Kidney (tissue), 22 donors: ENCODE measurements at places on chromosomes 3 and 15. TPM values are rescaled to one million over a fixed set of nuclear protein-coding genes. Genes with fewer than 3 reads are reported as not detected.

DNA sequence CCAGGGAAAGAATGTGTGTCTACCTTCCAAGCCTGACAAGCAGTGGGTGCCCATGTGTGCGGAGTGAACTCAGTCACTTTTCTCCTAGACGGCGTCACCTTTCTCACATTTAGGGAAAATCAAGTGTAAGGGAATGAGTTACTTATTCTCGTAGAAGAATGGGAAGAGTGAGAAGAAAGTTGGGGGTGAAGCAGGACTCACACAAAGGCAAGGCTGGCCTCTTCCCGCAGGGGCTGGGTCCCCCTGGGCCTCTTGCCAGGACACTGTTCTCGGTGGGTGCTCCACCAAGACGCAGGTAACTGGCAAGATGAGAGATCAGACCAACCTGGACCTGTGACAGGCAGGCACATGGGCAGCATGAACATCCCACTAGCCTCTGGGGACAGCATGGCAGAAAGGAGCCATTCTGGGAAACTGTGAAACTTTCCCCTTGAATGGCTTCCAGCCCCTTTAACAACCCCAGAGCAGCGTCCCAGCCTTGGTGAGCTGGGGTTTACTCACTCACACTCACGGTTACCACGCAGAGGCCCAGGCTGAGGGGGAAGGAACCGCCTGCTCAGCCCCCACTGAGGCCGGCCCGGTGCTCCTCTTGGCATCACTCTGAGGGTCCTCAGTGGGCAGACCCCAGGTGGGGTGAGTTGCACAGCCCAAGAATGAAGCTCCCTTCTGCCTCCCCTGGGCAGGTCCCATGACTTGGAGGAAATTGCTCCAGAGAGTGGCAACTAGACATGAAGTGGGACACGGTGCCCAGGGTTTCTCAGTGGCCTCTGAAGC lies 15.0 kb upstream of the SRP14 start:
- H3K36me3 ChIP-seq, result no peaks in the 10 kb centered on the region
- H3K27ac ChIP-seq, result no peak overlapping the region
- DNase-seq, result no peak
- H3K4me1 ChIP-seq, result peaks cover 14% of the 10 kb centered on the region

DNA sequence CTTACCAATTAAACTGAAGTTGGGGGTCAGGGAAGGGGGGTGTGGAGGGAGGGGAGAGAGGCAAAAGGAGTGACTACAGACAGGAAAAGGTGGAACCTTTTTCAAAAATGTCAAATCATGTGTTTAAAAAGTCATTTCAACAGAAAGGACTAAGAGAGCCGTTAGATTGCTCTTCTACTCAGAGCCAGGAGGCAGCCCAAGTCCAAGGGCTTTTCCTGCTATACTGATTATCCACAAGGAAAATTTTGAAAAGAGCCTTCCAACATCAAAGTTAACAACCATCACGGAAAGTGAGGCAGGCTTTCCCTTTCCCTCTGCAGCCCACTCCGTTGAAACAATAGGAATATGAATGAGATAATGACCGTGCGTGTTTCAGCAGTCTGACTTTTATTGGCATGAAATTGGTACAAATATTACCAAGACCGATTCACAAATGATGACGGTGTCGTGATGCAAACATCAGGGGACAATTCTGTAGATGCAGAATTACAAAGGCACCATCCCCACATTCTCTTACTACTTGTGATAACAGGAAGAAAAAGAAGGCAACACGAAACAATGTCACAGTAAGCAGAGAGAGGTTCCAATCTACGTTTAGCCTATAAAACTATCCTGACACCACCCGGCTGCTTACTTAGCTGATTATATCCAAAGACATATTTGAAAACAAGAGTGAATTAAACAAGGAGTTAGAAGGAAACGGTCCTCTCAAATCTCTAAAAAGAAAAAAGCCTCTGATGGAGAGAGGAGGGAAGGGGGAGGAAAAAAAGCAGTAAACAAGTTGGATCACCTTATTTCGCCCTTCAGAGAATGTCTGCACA lies 453.7 kb downstream of the FOXP1 start:
- no peak for DNase-seq
- H3K4me1 ChIP-seq, result peaks cover 5% of the 10 kb centered on the region
- H3K4me3 ChIP-seq, result peak overlapping the region; percentile 75
- peak overlapping the region; percentile 76 for H3K27ac ChIP-seq

DNA sequence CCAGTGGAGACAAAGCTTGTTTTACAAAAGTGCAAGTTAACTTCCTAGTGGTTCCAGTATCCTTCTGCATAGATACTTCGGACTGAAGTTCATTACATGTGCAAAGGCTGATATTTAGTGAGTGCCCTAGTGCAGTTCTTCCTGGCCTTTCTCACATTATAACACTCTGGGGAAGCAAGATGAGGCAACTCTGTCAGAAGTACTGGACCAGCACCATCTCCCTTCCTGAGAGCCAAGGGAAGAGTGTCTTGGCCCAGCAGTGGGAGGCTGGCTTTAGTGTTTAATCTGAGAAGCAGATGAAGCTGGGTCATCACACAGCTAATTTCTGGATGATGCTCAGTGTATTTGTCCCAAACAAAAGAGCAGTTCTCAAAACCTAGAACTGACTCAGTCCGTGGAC lies 397.7 kb downstream of the CACNA2D3 start:
- no peaks in the 10 kb centered on the region for H3K36me3 ChIP-seq
- DNase-seq, result no peak
- H3K27me3 ChIP-seq, result no peaks in the 10 kb centered on the region
- H3K4me3 ChIP-seq, result no peak overlapping the region

GRCh38 chr15:85010071-85010385 lies 28.4 kb downstream of the PDE8A start:
- peaks cover 33% of the 10 kb centered on the region for H3K4me1 ChIP-seq
- no peaks in the 10 kb centered on the region for H3K27me3 ChIP-seq
- no peak for DNase-seq

- H3K27ac ChIP-seq, result no peak overlapping the region
- no peaks in the 10 kb centered on the region for H3K36me3 ChIP-seq
- no peak overlapping the region for H3K4me3 ChIP-seq
- H3K27me3 ChIP-seq, result no peaks in the 10 kb centered on the region
Observed at GRCh38 chr3:130786306-130786705, 39.7 kb upstream of the PIK3R4 start.

- no peak for DNase-seq
- H3K27ac ChIP-seq, result no peak overlapping the region
- H3K4me1 ChIP-seq, result no peaks in the 10 kb centered on the region
- no peaks in the 10 kb centered on the region for H3K36me3 ChIP-seq
- no peak overlapping the region for H3K4me3 ChIP-seq
Observed at GRCh38 chr3:168322941-168323340, 227.2 kb upstream of the GOLIM4 start.

GRCh38 chr3:15180042-15180611 lies 25.9 kb upstream of the CAPN7 start:
- H3K27me3 ChIP-seq, result no peaks in the 10 kb centered on the region
- H3K36me3 ChIP-seq, result no peaks in the 10 kb centered on the region
- H3K4me1 ChIP-seq, result no peaks in the 10 kb centered on the region
- no peak for DNase-seq
- no peak overlapping the region for H3K27ac ChIP-seq
- no peak overlapping the region for H3K4me3 ChIP-seq

DNA sequence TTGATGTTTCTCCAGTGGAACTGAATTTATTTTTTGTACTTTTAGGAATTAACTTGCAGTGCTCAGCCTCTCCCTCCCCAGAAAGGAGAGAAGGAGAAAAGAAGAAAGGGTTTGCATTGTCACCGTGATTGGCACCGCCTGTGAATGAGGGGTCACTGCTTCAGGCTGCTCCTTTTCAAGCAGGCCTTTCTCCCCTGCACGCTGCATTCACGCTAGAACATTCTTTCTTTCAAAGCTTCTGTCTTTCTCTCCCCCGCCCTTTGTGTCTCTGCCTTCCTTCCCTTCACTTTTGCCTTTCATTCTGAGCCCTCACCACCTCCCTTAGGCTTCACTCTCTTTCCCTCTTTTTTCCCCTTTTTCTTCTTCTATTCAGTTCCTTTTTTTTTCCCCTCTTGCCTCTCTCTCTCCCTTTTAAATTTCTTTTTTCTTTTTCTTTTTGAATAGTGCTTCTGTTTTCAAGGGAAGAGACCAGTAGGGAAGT lies 42.4 kb downstream of the ZNF710 start:
- no peak overlapping the region for H3K4me3 ChIP-seq
- no peaks in the 10 kb centered on the region for H3K36me3 ChIP-seq
- H3K27ac ChIP-seq, result no peak overlapping the region
- H3K27me3 ChIP-seq, result no peaks in the 10 kb centered on the region
- H3K4me1 ChIP-seq, result peaks cover 22% of the 10 kb centered on the region

DNA sequence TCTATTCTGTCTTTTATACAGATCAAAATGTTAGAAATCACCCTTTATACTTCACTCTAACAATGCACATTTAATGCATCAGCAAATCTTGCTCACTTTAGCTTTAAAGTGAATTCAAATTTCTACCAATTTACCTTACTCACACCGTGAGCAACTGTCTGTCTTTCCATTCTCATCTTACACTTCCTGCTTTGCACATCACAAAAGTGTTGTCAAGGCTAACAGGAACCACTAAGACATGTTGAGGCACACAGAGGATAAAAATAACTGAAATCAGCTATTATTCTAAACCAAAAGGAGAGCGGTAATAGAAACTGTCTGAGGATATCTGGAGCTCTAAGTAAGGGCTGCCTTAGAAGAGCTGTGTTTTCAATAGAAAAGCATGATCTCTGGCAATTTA lies 519.9 kb downstream of the ZBBX start:
- no peaks in the 10 kb centered on the region for H3K36me3 ChIP-seq
- H3K27ac ChIP-seq, result no peak overlapping the region
- no peaks in the 10 kb centered on the region for H3K4me1 ChIP-seq
- no peaks in the 10 kb centered on the region for H3K27me3 ChIP-seq
- DNase-seq, result no peak
- no peak overlapping the region for H3K4me3 ChIP-seq

DNA sequence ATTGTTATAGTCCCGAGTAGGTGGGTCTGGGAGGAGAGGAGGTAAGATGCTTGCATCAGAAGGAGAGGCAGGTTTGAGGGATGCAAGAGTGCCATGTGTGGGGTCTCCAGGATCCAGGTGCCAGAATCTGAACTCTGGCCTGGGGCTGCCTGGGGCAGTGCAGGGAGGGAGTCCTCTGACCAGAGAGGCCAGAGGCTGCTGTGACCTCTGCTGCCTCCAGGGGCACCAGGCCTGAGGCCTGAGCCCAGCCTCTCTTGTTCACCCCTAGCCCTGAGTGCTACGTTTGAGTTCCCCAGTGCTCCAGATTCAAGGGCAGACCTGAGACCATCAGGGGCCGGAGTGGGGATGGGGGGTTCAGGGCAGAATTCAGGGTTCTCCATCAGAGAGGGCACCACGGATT lies 7.4 kb downstream of the SLC38A3 start:
- no peaks in the 10 kb centered on the region for H3K36me3 ChIP-seq
- no peak overlapping the region for H3K4me3 ChIP-seq
- no peaks in the 10 kb centered on the region for H3K27me3 ChIP-seq
- no peak for DNase-seq

GRCh38 chr3:126450744-126451143 lies 24.9 kb downstream of the ZXDC start:
- peaks cover 5% of the 10 kb centered on the region for H3K4me1 ChIP-seq
- no peaks in the 10 kb centered on the region for H3K27me3 ChIP-seq
- no peak overlapping the region for H3K27ac ChIP-seq
- H3K4me3 ChIP-seq, result no peak overlapping the region
- no peak for DNase-seq

DNA sequence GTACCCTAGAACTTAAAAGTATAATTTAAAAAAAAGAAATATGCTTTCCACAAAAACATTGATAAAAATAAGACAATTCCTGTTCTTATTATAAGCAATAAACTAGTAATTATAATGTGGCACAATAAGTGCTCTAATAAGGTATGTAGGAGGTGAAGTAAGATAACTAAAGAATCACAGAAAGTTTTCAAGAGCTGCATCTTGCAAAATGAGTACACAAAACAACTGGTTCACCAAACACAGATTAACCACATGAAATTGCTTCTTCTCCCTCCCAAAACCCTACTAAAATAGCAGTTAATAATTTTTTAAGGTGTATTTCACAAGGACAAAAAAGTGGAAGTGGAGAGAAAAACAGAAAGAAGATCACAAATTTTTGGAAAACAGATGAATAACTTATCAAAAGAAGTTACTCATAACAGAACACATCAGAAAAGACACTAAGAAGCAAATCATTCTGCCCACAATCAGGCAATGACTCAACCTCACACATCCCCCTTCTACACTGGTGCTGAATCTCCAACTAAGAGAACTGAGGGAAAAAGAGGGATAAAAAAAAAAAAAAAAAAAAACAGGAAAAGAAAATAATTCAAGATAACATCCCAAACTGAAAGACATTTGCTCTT lies 64.2 kb downstream of the TBC1D5 start:
- no peaks in the 10 kb centered on the region for H3K27me3 ChIP-seq
- no peaks in the 10 kb centered on the region for H3K36me3 ChIP-seq
- H3K4me1 ChIP-seq, result no peaks in the 10 kb centered on the region
- H3K27ac ChIP-seq, result no peak overlapping the region

GRCh38 chr15:84871428-84871985 lies 13.0 kb upstream of the SLC28A1 start:
- H3K27me3 ChIP-seq, result no peaks in the 10 kb centered on the region
- H3K4me1 ChIP-seq, result no peaks in the 10 kb centered on the region
- no peak overlapping the region for H3K4me3 ChIP-seq
- no peaks in the 10 kb centered on the region for H3K36me3 ChIP-seq
- no peak for DNase-seq
- H3K27ac ChIP-seq, result no peak overlapping the region

DNA sequence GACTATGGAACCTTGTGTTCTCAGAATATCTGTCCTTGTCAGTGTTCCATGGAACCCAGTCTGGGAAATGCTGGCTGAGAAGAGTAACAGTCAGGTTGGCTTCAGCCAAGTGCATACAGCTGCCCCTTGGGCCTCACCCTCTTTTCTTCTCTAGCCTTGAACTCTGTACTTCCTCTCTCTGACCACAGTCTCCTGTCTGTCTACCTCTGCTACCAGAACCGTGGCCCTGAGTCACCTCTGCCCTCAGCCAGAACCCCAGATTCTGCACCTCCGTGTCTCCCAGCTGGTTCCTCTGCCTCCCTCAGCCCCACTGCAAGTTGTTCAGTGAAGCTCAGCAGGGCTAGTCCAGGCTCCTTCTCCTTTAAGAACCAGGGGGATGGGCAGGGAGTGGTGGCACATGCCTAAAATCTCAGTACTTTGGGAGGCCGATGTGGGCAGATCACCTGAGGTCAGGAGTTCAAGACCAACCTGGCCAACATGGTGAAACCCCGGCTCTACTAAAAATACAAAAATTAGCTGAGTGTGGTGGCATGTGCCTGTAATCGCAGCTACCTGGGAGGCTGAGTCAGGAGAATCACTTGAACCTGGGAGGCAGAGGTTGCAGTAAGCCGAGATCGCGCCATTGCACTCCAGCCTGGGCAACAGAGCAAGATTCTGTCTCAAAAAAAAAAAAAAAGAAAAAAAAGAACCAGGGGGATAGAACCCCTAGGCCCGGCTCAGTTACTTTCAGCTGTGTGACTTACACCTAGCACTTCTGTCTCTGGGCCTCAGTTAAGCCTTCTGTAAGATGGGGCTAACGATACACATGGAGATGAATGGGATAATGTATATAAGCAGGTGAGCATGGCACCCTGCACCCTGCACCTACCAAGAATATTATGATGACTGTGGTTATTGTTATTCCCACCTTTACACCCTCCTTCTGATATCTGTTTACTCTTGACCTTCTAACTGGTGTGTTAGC lies 24.3 kb upstream of the TATDN2 start:
- no peaks in the 10 kb centered on the region for H3K27me3 ChIP-seq
- no peak overlapping the region for H3K27ac ChIP-seq
- H3K36me3 ChIP-seq, result no peaks in the 10 kb centered on the region
- no peak for DNase-seq
- H3K4me3 ChIP-seq, result no peak overlapping the region
- no peaks in the 10 kb centered on the region for H3K4me1 ChIP-seq

The REC114 gene
- total RNA-seq, result not detected

The GXYLT2 gene
- 3.8 TPM for total RNA-seq

The CHDH gene
- total RNA-seq, result 33.4 TPM

The TP63 gene
- 1.1 TPM for total RNA-seq

The PLSCR5 gene
- total RNA-seq, result not detected

The P2RY13 gene
- total RNA-seq, result 2.5 TPM

The CDC25A gene
- 0.88 TPM for total RNA-seq
